NCI-H2171 treated with DMSO at 0.1 percent for 48 hours (cell line): ENCODE measurements at places on chromosomes 5 and 9.

DNA sequence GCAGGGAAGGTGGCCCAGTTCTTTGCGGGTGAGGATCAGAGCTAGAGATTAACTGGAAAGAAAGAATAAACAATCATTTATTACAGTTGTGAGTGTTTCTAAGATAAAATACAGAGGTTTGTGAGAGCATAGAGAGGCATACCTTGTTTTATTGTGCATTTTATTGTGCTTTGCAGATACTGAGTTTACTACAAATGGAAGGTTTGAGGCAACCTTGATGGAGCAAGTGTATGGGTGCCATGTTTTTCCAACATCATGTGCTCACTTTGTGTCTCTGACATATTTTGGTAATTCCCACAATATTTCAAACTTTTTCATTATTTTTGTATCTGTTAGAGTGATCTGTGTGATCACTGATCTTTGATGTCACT, 715 bp upstream of the C5orf34 start:
- DNase-seq, result no peak

DNA sequence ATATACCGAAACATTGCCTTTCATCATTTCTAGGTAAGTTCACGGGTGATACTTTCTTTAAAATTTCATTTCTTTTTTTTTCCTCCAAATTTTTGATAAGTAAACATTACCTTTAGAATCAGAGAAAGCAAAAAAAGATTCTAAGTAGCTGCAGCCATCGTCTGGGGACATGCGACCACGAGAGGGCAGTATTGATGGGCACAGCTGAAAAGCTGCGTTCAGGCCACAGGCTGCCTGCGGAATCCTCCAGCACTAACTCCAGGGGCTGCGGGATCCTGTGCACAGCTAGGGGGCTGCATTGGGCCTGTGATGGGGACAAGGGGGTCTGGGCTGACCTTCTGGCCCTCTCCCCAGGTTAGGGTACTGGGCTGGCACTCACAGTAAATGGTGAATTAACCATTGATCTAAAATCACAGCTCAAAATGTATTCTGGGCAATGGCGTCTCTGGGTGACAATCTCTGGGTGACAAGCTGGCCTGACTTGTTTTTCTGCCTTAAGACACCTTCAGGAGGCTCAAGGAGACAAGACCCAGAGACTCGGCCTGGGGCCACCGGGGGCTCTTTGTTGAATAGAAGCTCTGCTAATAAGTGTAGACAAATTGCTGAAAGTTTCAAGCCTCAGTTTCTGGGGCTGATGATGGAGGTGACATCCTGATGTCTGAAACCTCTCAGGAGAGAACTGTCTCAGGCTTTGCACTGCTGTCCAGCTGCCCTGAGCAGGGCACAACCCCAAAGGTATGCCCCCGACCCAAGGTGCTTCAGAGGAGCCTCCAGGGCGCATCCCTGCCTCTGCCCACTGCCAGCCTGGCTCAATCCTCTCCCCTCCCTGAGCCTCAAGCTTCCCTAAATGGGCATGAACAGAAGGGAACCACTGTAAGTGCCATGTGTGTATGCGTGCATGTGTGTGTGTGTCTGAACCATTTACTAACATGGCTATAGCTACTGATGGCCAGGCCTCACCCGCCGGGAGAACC, 44.3 kb upstream of the SARDH start:
- peak; percentile 79 for DNase-seq

DNA sequence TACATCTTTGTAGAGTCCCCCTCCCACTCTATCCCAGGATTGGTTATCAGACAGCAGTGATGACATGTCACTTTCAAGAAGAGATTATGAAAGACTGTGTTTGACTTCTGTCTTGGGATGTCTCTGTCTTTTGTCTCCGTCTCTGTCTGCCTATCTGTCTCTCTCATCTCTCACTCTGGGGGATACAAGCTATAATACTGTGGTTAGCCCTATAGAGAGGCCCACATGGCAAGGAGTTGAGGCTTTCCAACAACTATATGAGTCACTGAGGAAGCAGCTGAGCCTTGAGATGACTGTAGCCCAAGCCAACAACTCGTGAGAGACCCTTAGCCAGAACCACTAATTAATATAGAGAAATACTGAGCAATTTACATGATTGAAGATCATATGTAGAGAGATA, 284.8 kb downstream of the PDE4D start:
- DNase-seq, result no peak

DNA sequence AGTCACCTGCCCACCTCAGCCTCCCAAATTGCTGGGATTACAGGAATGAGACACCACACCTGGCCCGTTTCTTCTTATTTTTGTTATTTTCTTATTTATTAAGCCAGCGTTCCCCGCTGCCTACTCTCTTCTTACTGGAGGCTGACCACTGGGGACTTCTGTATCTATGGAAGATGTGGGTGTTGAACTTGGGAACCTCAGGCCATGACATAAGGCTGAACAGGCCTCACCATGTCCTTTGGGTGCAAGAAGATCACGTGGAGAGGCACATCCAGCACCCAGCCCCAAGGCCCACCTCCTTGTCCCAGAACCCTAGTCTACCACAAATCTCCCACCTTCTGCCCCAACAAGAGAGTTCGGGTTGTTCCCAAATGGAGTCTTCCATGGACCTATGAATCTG, 59.4 kb upstream of the NEK6 start:
- DNase-seq, result no peak

GRCh38 chr5:143893638-143894037, 81.7 kb downstream of the HMHB1 start:
- no peak for DNase-seq

DNA sequence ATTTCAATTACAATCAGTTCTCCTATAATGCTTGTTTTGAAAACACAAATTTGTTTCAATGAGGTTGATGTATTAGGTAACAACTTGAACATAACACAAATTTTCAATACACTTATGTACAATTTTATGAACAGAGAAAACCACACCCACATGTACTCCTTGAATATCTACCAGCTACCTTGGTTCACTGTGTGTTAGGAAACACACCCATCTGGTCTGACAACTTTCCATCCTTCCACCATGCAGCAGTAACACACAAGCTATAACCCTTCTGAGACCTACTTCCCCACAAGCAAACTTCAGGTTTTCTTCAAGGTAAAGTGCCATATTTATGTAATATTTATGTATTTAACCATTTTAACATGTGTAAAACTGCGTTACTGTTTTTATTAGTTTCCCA, 36.4 kb upstream of the UBQLN1 start:
- DNase-seq, result no peak

DNA sequence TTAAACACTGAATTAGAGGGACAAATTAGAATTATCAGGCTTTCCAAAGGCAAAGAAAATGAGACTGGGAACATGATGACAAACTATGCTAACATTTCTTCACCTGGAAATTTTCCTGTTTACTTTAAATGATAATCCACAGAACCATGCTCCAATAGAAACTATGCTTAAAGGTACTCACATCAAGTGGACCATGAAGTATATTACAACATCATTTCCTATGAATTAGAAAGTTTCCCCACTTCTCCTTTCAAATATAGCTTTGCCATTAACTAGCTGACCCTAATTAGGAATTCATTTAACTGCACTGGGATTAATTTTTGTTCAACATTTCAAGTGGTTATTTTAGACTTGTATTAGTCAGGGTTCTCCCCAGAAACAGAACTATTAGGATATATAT, 81.4 kb downstream of the DTWD2 start:
- DNase-seq, result no peak

- DNase-seq, result no peak
Observed at GRCh38 chr9:81462801-81463200, 226.5 kb downstream of the TLE1 start.

- DNase-seq, result no peak
Observed at GRCh38 chr9:115200711-115201505, 83.0 kb upstream of the TNC start.

DNA sequence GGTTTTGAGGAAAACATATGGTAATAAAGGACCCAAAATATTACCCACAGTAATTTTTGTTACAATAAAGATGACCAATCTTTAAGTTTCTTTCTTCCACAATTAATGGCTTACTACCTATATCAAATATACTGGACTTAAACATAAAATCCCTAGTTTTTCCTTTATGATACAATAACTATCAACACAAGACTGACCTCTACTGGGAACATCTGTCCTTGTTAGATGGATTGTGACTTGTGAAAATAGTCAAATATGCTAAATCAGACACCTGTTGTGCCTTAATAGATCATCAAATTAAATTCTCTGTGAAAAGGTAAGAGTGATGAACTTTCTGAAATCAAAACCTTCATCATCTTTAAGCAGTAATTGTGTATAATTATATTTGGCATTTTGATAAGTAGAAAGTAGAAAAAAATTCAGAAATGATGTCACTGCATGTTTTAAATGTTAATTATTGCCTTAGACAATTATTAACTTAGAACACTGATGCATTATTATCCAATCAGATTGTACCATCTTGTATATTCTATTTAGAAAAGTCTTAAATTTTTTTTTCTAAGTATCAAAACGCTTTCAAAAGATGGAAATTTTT, 113.6 kb downstream of the DEPDC1B start:
- DNase-seq, result no peak

- no peak for DNase-seq
Observed at GRCh38 chr5:88483964-88484672, 215.5 kb upstream of the TMEM161B start.

- no peak for DNase-seq
Observed at GRCh38 chr9:132797861-132798659, 80.0 kb downstream of the AK8 start.

DNA sequence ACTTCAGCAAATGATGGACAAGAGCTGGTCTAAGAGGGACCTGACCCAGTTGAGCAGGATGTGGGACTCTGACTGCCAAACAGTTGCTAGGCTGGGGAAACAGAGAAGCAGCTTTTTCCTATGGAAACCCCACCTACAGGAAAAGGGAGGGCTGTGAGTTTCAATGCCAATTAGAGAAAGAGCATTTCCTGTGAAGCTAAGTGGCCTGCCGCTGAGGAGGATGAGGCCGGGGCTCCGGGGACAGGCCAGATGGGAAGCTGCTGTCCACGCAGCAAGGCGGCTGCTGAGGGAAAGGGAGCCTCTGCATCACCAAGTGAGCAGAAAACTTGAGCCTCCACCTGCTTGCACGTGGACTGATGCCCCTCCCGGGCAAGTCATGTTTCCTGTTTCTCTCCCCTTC, at the start of gene PCDH12:
Gene PCDH12, minus strand, starts transcription at position 90 of the 400 bp plus-strand sequence. CDS start 351 bp downstream, outside the sequence.
- no peak for DNase-seq

DNA sequence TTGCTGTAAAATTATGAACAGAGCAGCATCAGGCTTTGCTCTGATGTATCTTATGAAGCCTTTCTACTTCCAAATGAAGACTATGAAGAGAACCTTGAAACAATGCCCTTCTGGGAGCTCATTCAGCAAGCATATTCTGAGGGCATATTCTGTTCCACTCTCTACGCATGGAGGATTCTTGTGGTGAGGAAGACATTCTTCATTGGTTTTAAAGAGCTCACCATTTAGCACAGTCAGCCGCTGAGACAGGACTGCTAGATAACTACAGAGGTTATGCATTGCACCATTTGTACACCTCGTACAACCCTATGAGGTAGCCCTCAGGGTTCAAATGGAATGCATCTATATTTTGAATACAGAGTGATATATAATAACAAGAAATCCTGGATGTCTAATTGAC, 61.0 kb downstream of the INVS start:
- DNase-seq, result no peak

GRCh38 chr5:55855509-55855908, 4.4 kb downstream of the IL31RA start:
- DNase-seq, result no peak

DNA sequence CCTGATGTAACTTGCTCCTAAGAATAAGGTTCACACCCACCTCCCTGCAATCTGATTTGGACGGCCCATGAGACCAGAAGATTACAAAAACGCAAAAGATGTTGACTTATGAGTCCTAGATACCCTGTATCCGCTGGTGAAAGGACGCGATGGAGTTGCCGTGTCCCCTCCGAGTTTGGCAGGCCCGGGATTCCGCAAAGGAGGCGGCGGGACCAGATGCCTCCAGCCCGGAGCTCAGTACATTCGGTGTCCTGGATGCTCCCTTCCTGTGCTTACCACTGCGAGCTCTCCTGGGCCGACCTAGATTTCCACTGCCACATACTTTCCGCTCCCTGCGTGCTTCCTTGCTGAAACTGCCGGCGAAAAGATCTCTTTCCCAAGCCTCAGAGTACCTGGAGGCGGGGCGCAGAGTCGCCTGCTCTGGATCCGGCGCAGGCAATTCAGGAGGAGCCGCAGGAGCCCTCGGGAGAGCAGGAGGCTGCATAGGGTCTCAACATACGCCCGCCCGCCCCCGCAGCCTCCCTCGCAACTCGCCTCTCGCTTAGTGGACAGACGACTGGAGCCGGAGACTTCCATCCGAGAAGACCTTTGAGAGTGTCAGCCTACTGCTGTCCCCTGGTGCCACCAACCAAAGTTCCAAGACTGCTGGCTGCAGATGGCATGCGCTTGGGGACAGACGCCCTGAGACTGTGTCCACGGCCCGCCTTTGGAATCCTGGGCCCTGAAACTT, 39.8 kb downstream of the ANXA2R start:
- DNase-seq, result no peak

GRCh38 chr5:168647083-168647482, 67.9 kb upstream of the PANK3 start:
- no peak for DNase-seq

DNA sequence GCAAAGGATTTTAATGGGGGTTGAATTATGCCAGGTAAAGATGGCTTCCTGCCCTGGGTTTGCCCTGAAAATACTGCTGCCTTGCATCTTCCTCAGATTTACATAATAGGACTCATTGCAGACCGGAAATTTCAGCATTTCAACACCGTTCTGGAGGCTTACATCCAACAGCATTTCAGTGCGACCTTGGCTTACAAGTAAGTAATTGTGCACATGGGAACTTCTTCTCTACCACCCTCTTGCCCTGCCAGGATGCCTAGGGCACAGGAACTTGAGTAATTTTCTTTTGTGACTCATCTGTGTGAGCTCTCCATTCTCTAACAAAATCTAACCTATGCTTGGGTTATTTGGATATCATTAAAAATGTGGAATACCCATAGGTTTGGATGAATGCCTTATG, 80.2 kb downstream of the DOCK2 start:
- no peak for DNase-seq

DNA sequence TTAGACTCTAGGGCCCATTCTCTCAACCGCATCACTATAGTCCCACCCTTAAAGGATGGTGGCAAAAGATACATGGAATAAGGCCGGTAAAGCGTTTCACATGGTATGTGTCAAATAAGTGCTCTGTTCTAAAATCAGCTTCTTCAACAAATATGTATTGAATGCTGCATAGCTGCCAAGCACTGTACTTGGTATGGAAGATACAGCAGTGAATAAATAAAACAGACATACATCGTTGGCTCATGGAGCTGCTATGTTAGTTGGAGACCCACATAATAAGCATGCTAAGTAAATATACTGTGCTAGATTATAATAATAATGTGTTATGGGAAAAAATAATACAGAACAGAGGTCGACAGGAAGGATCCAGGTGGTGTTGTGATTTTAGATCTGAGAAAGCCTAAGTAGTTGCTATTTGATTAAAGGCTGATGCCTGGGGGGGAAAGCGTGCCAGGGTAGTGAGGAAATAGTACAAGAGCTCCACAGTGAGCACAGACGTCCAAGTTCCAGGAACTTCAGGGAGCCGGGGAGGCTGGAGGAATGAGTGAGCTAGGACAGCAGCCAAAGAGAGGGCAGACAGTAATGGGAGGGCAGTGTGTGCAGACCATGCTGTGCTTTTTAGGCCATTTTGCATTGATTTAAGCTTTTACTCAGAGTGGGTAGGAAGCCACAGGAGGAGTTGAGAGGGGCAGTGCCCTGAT, 93.7 kb downstream of the JAKMIP2 start:
- DNase-seq, result no peak
